DND-41 (cell line): ENCODE measurements at places on chromosomes 4 and X.

DNA sequence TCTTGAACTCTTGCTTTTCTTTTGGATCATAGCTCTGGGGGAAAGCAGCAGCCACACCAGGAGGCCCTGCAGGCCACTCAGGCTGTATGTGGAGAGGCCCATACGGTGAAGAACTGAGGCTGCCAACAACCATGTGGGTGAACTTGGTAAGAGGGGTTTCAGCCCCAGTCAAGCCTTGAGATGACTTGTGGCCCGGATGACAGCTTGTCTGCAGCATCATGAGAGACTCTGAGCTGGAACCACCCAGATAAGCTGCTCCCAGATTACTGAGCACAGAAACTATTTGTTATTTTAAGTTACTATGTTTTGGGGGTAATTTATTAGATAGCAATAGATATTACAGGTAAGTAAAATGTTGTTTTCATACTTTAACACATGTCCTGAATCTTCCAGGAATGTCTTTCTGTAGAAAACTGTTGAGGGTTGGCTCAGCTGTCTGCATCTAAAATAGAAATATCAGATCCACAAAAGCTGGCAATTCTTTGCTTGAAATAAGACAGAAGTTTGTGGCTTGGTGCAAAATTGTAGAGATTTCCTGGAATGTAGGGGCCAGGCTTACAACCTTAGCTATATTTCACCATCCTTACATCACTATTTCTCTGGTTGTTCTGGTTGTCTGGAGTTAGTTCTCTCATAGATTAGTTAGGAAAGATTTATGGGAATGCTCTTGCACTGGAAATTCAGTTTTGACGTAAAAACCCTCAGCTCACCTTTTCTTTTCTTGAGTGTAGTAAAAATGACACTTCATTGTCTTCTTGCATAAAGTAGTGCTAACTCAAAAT lies 272.1 kb downstream of the RAPGEF2 start:
- no peak for DNase-seq

GRCh38 chr4:8580321-8581093 lies at the start of gene GPR78:
Gene GPR78 (plus strand): TSS chr4:8580392. CDS start chr4:8580983, 591 bp downstream.
- peak; percentile 42 for DNase-seq

- no peak for DNase-seq
Observed at GRCh38 chr4:122882857-122883735, 39.3 kb downstream of the NUDT6 start.

DNA sequence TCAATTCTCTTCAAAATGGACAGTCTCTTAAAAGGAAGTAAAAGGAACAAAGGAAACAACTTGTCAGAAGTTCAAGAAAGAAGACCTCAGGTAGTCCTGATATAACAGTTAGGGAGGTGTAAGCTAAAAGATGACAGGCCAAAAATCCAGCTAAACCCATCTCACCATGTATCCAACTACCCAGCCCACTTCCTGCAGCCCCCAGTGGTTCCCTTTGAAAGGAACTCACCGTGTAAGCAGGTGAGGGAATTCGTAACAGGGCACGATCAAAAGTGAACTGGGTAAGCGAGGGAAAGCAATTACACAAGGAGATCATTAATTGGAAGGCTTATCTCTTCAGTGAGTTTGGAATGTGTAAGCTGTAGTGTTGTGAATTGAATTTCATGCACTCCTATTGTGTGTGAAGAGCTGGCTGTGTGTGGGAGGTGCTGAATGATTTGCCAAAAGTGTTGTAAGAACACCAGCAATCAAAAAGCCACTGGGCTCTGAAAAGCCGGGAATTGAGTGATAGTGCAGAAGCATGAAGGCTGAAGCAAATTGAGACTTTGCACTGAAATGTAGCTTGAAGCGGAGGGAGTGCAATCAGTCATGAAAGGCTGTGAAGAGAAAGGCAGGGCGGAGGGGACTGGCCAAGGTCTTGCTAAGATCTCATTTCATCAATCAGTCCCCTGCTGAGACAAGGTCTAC lies 914.2 kb upstream of the LCORL start:
- DNase-seq, result no peak
